ENCODE measurements at places on chromosomes 12 and 14.

DNA sequence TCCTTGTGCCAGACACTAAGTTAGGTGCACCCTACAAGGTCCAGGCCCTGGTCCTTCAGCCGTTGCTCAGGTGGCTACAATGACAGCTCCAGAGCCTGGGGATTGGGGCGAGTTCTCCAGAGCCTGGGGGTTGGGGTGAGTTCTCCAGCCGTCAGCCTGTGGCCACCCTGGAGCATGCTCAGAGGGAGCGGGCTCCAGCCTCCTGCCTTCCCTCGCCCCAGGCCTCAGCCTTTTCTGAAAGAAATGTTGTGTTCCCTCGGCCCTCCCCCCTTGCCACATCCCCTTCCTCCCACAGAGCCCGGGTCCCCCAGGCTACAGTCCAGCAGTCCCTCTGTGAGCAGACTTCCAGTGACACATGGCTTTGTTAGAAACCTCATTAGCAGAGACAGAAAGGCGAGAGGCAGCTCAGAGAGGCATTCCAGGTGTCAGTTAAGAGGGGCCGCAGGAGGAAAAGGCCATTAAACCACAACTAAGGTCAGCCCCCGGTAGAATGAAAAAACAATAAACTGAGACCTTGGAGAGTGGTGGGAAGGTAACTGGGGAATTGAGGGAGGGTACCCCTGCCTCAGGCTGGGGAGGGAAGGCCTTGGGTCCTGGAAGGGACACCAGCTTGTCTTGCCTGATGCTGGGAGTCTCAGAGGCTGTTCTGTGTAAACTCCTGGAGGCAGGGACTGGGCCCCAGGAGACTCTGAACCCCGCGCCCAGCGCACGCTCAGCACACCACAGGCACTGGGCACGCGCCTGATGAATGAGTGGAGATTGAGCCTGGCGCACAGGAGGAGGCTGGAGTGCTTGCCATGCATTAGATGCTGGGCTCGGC, 23.1 kb upstream of the COL2A1 start:
- DNase-seq = no peak

DNA sequence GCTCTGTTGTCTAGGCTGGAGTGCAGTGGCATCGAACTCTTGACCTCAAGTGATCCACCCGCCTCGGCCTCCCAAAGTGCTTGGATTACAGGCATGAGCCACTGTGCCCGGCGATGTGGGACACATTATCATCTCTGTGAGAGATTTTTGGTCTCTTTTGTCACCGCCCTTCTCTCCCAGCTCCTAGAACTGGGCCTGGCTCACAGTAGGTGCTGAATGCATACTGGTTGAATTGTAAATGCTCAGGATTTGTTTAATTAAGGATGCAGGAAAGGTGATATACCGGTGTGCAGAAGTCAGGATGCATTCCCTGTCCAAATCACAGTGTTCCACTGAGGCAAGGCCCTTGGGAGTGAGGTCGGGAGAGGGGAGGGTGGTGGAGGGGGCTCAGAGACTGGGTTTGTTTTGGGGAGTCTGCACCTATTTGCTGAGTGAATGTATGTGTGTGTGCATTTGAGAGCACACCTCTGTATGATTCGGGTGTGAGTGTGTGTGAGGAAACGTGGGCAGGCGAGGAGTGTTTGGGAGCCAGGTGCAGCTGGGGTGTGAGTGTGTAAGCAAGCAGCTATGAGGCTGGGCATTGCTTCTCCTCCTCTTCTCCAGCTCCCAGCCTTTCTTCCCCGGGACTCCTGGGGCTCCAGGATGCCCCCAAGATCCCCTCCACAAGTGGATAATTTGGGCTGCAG, 1.0 kb upstream of the KRT18 start:
- no peak for DNase-seq

- DNase-seq = no peak
Measured at GRCh38 chr12:77766224-77766623, 64.5 kb upstream of the NAV3 start.

DNA sequence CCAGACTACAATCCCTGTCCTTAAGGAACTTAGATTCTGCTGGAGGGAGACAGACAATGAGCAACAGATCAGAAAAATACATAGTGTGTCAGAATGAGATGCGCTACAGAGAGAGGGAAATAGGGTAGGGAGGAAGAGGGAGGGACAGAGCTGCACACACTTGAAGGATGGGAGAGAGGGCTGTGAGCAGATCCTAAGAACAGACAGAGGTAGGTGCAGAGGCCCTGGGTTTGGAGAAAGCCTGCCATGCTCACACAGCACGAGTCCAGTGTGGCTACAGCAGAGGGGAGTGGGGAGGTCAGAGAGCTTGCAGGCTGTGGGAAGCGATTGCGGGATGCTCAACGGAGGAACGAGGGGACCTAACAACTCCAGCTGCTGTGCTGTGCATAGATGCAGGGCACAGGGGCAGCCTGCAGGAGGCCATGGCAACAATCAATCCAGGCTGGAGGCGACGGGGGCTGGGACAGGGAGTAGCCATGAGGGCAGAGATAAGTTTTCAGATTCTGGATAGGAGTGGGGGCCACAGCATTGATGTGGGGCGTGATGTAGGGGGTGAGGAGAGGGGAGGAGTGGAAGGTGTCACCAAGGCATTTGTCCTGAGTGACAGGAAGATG, 20.7 kb downstream of the FAIM2 start:
- no peak for DNase-seq

- DNase-seq = peak; percentile 1
Measured at GRCh38 chr12:86948851-86949250, 692.7 kb upstream of the MGAT4C start.

DNA sequence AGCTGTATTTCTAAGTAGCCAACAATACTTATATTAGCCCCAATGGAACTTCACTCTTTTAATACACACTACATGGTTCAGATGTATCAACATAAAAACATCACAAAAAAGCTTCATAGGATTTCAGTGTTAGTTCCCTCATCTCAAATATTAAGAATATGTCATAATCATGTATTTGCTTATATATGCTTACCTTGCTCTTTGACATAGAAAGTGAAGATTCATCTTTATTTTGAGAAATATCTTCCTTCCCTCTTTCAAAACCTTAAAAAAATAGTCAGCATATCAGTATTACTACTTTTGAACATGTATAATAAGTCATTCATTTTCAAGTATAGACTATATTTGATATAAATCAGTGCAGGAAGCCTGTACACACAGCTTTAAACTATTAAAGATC, 62.2 kb upstream of the BBS10 start:
- DNase-seq = no peak

GRCh38 chr14:77375973-77376770, 722 bp downstream of the TMED8 start:
- DNase-seq = peak; percentile 2

GRCh38 chr12:3122841-3123678, 45.9 kb downstream of the TSPAN9 start:
- no peak for DNase-seq

Measured in fibroblast of skin of right quadriceps (primary cell).